Fibroblast of mammary gland (primary cell): ENCODE measurements at places on chromosomes 3 and 15.

- no peak for DNase-seq
Measured at GRCh38 chr15:98955331-98955730, 52.3 kb downstream of the PGPEP1L start.

DNA sequence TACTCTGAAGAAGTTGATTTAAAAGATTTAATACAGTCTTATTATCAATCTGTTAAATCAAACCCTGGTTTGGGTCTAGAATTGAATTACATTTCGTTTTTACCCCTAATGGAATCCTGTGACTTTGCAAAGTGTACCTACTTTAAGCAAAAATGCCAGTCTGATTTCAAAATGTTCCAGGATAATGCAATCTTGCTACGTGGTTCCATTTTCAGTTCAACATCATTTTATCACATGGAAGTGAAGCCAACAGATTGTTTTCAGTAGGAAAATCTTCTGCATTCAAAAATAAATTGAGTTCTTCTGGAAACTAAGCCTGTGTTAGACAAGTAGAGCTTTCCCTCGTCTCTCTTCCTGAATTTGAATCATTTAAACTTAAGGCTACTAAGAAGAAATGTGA is 356.4 kb downstream of the CHST2 start:
- no peak for DNase-seq

DNA sequence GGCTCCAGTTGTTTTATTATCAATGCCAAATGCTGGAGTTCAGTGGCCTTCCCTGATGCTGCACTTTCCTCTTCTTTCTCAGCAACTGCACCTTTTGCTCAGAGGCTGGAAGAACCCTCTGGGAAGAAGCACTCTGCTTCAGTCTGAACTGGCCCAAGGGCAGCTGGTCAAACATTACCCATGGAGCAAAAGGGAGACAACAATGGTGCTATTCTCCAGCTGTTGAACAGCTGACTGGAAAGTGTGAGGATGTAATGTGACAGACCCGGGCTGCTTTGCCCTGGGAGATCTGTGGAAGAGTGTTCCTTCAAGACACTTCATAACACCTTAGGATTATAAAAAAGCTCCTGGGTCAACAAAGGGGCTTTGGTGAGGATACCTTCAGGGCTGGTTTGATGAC is 84.9 kb downstream of the EPHB1 start:
- DNase-seq: no peak

DNA sequence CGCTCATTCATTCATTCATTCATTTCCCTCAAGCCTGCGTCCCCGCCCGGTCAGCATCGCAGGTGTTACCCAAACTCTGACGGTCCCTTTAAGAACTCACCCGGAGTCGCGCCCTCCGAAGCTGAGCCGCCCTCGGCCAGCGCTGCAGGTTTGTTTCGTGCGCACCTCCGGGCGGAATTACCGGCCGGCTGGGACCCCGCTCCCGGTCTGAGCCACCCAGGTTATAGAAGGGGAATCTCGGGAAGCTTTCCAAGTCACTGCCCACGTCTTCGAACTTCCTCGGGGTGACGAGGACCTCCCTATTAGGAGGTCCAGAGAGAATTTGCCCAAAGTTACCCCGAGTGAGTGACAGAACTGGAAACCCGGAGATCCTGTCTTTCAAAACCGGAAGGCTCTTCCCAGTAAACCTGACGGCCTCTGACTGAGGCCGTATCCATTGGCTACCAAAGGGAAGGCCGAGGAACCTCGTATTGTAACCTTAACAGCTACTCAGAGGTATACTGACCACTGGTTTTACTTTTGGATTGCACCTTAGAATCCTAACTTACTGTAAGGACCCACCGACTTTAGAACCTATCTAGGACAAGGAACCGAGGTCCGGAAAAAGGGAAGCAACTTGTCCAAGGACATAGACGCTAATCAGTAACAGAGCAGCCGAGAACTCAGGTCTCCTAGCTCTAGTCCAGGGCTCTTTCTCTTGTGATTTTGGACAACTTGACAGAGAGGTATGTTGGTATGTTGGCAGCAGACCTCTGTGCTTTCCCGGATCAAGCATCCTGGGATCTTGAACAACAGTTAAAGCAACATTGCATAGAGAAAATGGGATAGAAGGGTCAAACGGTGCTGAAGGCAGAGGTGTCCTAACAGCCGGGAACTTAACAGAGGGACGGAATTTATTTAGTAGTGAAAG is 788 bp upstream of the DLG1 start:
- no peak for DNase-seq

DNA sequence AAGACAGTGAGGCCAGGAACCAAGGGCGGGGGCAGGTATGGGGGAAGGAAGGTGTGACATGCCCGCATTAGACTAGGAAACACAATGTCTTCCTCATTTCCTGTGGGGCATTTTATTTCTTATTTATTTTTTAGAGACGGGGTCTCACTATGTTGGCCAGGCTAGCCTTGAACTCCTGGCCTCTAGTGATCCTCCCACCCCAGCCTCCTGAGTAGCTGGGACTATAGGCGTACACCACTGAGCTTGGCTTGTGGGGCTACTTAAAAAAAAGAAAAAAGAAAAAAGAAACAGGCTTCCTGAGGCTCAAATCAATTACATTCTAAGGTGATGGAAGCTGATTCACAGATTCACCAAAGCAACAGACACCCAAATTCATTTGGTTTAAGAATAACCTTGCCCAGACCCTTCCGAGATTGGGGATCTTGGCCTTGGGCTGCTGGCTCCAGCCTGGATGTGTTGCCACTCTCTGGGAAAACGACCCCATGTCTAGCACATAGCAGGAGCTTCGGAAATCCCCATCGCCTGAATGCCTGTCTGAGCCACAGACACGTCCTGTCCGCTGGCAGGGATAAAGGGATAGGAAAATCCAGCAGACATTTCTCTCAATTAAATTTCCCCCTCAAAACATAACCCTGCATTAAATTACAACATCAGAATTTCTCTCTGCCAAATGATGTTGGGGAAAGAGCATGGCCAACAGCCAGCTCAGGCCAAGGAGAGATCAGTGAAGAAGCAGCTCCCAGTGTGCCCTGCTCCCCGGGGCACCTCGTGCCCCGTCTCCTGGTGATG is 13.0 kb downstream of the CPN2 start:
- DNase-seq: peak; percentile 28
